ENCODE measurements at places on chromosomes 1 and 21.

- DNase-seq = no peak
These were observed 142.7 kb downstream of the SIPA1L2 start for GRCh38 chr1:232487236-232487635.

DNA sequence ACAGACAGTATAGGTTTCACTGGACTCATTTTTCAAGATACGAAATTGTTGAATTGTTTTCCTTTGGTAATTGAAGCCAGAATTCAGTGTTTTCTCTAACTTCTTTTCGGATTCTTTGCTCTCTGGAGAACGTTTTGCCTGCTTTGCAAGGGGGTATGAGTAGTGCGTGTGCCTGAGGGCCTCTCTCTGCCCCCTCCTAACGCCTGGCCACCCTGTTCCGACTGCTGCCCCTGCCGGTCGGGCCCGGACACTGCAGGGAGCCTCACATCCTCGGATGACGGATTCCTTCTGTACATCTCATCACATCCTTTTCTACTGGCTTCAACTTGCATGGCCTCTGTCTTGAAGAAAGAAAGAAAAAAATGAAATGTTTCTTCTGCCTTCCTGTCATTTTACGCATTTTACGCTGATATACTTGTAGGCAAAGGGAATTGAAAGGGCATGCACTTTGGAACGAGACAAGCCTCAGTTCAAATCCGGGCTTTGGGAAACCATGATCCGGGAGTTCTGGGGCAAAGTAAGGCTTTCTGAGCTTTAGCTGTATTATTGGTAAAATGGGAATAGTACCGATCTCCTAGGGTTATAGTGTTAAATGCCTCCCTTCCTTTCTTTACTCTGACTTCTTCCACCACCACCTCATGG lies 65.1 kb downstream of the DISC1 start:
- DNase-seq = no peak

GRCh38 chr21:34775793-34776192 lies 107.0 kb downstream of the CLIC6 start:
- DNase-seq = no peak

DNA sequence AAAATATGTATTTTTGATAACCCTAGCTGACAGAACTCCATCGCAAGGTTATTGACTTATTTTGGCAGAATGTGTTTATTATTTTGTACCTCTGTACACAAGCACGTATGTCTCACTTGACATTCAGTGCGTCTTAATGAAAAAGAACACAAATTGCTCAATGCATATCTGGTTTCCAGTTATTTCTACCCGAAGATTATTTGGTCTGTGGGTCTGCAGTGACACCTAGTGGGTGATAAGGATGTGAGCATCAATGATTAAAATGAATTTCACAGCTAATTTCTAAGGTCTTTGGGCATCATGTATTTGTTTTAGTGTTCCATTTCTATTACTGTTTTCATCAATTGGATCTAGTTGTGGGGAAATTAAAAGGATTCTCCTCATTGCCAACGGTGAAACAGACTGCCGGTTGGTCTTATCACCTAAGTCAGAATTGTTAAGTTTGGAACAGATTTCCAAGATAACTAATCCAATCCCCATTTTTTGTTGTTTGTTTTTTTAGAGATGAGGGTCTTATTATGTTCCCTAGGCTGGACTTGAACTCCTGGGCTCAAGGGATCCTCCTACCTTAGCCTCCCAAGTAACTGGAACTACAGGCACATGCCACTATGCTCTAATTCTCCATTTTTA lies 13.9 kb downstream of the DDX20 start:
- peak; percentile 55 for DNase-seq

- no peak for DNase-seq
These were observed 369.9 kb downstream of the SETD4 start for GRCh38 chr21:35690436-35690835.

GRCh38 chr1:169289016-169289415 lies 78.6 kb downstream of the NME7 start:
- DNase-seq = no peak

- no peak for DNase-seq
These were observed 33.4 kb downstream of the RGS7 start for GRCh38 chr1:241323514-241324195.

- DNase-seq = peak; percentile 44
These were observed 149.6 kb upstream of the PLXNA2 start for GRCh38 chr1:208393826-208394225.

- DNase-seq = no peak
These were observed 570 bp downstream of the KCND3 start for GRCh38 chr1:111988743-111989453.

GRCh38 chr1:64983110-64983509 lies 16.8 kb upstream of the JAK1 start:
- DNase-seq = no peak

GRCh38 chr1:37553598-37553926 lies 531 bp downstream of the SNIP1 start:
- no peak for DNase-seq

DNA sequence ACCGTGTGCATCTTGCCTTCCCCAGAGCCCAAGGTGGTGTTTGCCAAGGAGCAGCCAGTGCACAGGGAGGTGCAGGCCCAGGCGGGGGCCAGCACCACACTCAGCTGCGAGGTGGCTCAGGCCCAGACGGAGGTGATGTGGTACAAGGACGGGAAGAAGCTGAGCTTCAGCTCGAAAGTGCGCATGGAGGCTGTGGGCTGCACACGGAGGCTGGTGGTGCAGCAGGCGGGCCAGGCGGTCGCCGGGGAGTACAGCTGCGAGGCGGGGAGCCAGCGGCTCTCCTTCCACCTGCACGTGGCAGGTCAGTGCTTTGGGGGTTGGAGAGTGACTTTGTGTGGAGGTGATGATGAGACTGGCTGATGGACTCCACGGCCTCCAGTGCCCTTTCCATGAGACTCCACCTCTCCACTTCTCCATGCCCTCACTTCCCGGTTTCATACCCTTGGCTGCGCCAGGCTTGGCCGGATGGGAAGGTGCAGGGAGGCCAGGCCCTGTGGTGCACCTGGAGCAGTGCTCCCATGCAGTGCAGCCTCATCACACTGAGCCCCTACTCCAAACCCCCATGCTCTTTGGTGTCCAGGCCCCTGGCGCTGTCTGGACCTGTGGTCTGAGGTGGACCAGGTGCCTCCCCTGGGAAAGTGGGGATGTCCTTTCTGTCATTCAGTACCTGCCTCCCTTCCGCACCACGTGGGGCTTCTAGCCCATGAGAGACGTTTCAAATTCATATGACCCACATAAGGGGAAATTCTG lies 49.0 kb downstream of the OBSCN start:
- no peak for DNase-seq

- DNase-seq = no peak
These were observed 160.7 kb upstream of the LMO4 start for GRCh38 chr1:87167848-87168525.

DNA sequence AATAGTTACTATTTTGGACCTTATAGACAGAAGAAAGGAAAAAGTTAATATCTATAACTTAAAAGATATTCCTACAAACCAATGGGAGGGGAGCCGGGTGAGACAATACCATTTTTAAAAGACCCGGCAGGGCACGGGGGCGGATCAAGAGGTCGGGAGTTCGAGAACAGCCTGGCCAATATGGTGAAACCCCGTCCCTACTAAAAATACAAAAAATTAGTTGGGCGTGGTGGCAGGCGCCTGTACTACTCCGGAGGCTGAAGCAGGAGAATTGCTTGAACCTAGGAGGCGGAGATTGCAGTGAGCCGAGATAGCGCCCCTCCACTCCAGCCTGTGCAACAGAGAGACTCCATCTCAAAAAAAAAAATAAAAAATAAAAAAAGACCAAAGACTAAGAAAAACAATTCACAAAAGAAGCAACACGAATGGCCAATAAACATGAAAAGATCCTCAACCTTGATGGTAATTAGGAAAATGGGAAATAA lies 1.2 kb upstream of the PSMB2 start:
- peak; percentile 22 for DNase-seq

DNA sequence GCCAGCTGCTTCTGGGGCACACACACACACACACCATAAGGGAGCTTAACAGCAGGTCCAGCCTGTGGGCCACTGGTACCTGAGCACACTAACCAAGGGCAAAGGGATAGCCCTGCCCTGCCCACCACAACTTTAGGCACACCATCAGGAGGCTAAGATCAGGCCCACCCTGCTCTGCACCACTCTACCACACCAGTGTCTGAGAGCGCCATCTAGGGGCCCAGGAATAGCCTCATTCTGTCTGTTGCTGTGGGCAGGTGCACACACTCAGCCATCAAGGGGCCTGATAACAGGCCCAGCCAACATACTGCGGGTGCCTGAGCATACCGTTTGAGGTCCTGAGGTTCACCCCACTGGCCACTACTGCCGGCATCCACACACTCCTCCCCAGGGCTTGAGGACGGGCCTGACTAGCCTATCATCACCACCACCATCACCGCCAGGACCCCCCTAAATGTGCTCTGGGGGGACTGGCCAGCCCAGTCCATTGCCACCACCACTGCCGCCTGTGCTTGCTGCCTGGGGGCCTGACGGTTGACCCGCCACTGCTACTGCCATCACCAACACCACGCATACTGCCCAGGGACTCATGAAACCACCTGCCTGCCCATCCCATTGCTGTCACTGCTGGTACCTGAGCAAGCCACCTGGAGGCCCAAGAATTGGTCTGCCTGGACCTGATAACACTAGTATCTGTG lies 31.3 kb downstream of the NSL1 start:
- DNase-seq = peak; percentile 55

GRCh38 chr21:46674430-46675007 lies 39.0 kb downstream of the PRMT2 start:
- no peak for DNase-seq

GRCh38 chr1:12320486-12320885 lies 90.7 kb downstream of the VPS13D start:
- no peak for DNase-seq

GRCh38 chr1:228083871-228084278 lies 1.4 kb downstream of the ARF1 start:
- DNase-seq = peak; percentile 85
